ENCODE measurements at places on chromosomes 4 and X.

- no peak for DNase-seq
Measured at GRCh38 chrX:147736045-147736444, 175.7 kb upstream of the FMR1 start.

DNA sequence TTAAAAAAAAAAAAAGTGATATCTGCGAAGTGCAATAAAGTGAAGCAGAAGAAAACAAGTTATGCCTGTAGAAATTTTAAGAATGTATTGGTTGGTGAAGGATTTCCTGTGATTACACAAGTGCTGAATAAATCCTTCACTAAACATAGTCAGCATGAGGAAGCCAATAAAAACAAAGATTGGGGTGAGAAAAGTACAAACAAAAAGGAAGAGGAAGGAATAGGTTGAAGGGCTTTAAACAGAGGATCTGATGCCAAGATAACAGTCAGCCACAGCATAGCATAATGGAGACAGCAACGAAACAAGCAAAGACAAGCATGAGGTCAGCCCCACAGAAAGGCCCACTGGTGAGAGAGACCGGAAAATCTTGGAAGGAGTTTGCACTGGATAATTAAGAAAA lies 372.2 kb downstream of the ADAM29 start:
- no peak for DNase-seq

DNA sequence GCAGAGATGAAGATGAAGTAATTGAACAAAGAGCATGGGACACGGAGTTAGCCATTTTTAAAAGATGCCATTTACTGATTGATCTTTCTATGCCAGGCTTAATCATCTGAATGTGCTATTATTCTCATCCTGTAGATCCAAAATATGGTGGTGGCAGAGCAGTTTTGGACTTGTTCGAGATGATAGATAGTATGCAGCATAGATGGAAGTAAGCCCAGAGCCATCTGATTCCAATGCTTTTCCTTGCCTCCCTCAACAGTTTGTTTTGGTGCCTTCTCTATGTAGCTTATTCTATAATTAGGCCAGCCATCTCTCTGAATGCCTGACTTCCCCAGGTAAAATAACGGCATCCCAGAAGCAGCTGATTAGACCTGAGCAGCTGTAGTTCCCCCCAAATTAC lies 152.6 kb upstream of the CLNK start:
- no peak for DNase-seq

- no peak for DNase-seq
Measured at GRCh38 chr4:105548483-105548882, 3.9 kb upstream of the ARHGEF38 start.

GRCh38 chr4:19739101-19739651 lies 512.5 kb upstream of the SLIT2 start:
- DNase-seq: no peak

GRCh38 chrX:25029288-25029825 lies 13.6 kb upstream of the ARX start:
- DNase-seq: no peak

GRCh38 chr4:141416219-141416618 lies 195.5 kb downstream of the ZNF330 start:
- DNase-seq: no peak

DNA sequence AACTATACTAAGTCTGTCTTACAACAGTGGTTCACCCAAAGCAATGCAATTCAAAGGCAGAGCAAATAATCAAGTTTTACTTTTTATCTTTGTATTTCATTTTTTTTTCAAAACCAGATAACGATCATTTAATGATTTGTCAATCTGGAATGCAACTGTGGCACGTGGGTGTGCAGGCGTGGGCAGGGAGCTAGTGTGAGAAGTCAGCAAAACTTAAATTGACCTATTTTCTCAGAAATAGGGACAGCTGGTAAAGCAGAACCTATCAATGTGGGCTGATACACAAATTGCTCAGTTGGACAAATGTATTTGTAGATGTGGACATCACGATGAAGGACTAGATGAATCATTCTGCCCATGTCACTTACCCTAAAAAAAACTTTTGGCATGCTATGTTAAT lies 105.6 kb downstream of the CBLL2 start:
- DNase-seq: no peak

GRCh38 chr4:2243681-2244380 lies 1.9 kb upstream of the HAUS3 start:
- no peak for DNase-seq

DNA sequence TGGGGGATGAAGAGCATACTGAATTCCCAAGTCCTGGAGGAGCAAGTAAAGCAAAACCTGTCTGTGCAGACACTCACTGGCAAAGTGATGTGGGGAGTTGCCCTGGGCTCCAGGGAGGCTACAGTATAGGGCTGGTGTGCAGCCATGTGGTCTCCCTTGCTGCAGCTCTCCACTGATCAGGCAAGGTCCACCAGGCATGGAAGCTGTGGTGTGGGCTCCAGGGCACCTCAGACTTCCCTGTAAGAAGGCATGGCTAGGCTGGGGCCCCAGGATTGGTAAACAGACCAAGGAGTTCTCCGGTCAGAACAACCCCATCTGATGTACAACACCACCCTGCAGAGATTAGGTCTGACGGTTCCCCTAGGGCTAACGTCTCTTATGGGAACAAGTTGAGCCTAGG lies 241.9 kb upstream of the NDST4 start:
- DNase-seq: no peak

DNA sequence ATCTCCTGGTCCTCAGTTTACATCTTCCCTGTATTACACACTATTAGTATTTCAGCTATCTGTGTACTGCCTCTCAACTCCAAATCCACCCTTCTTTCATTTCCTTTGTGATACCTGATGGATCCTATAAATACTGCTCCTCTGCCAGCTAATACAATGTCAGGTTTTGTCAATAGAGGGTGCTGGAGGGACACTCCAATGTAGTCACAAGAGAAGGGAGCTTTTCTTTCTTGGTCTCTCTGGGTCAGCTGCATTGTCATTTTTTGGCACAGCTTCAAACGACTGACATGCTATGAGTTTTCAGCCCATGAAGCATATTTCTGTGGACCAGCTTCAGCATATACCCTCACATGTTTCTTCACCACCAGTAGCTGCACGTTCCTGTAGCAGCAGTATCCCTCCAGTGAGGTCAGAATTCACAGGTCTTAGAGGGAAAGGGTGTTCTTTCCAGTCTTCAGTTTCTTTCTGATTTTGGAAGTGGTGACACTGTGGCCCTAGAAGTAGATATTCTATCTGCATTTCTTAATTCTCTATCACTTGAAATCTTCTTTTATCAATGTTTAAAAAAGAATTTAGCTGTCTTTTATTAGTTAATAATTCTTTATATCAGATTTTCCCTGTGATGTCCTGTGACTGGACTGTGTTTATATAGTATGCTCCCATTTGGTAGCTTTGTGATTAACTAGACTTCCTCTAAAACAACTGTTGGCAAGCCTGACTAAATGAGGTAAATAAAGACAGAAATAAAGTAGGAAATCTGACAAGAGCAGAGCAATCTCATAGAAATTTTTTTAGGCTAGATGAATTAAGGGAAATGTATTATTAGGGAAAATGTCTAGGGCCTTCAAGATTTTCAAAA lies 60.6 kb downstream of the GABRA2 start:
- peak; percentile 56 for DNase-seq

- no peak for DNase-seq
Measured at GRCh38 chr4:48184882-48185281, 50.8 kb upstream of the TXK start.

- DNase-seq: no peak
Measured at GRCh38 chr4:41661442-41662076, 87.0 kb downstream of the PHOX2B start.

DNA sequence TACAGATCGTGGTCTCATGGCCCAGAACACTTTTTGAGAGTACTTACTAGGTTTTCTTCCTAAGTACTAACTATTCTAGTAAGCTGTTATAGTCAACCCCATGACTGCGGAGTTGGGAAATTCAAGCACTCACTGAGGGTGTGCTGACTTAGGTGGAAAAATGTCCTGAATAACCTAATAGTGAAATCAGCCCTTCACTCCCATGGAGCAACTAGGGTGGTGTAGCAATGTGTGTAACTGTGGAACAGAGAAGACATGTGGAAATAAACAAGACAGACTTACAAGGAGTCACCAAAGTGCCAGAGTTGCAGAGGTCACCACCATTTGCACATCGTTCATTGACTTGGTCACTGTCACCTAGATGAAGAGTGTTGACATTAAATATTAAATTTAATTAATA lies 12.1 kb upstream of the VSIG4 start:
- no peak for DNase-seq

- no peak for DNase-seq
Measured at GRCh38 chrX:27597508-27597907, 7.4 kb downstream of the DCAF8L2 start.

- DNase-seq: no peak
Measured at GRCh38 chrX:14529290-14529989, at the start of gene GLRA2. GLRA2 (plus strand) TSS chrX:14529536; CDS start chrX:14530058, 522 bp downstream.

- DNase-seq: no peak
Measured at GRCh38 chrX:114930227-114930626, 87.2 kb downstream of the IL13RA2 start.

DNA sequence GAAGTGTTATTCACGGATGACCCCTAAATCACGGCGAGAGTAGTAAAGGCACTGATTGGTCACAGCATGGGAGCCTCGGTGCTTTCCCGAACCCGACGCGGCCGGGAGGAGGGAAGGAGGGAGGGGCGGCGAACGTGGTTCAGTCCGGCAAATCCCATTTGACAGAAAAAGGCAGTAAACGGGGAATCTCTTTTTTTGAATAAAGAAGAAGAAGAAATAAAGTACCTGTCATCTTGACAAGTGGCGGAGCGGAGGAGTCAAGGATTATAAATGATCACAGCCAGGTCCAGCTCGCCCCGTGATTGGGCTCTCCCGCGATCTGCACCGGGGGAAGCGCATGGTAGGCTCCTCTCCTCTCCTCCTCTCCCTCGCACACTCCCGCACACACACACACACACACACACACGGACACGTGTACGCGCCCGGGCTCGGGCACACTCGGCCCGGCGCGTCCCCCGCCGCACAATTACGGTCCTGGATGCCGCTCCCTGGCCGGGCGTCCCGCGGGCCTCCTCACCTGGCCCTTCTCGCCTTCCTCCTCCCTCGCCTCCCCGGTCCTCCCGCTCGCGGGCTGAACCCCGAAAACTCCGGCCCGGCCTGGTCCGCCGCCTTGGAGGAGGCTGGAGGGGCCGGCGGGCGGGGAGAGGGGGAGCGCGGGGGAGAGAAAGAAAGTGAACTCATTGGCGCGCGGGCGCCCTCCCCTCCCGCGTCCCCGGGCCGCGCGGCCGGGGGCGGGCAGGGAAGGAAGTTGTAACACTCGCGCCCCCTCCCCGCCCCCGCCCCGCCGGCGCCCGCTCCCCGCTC lies 99.2 kb upstream of the TENM3 start:
- no peak for DNase-seq

- no peak for DNase-seq
Measured at GRCh38 chr4:152820073-152820472, 40.3 kb downstream of the ARFIP1 start.

DNA sequence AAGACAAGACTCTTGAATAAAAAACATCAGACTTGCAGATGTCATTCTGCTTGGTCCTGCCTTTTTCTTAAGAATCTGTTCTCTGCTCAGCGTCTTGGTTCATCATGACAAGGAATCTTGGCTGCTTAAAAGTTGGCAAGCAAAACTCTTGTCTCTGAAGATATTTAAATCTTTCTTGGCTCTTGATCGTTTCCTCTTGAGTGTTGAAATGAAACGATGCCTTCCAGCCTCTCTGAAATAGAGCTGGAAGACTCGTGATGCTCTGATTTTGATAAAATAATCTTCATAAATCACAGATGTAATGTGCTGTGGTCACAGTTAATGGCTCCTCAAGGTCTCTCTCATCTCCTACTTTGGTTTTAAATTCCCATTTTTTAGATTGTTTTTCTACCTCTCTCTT lies 39.9 kb upstream of the TMEM192 start:
- DNase-seq: no peak

DNA sequence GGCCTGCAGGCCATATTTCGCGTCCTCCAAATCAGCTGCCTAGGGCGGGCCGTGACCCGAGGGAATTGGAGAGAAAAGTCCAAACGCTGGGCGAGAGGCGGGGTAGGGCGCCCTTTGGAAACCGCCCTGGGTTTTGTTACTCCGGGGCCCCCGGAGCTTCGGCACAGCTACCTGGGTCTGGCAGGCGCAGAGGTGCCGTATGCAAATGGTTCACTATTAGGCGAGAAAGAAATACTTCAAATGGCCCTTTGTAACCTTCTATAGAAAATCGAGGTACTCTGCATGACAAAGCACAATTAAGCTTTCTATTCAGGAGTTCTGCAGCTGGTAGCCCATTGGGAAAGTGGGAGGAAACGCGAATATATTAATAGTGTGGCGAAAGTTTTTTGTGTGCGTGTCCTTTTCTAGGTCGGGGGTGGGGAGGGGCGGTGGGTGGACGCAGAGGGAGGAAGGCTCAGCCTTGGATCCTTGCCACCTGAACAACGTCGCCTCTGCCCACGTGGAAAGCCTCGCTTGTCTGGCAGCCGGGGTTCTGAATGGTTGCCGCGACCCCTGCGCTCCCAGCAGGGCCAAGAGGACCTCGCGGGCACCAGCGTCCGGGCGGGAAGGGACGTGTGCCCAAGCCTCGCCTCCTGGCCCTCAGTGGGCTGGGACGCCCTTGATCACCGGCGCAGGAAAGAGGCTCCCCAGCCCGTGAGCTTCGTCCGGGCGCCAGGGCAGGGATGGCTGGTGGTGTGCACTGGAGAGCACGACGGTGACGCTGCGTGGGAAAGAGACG lies 9.5 kb downstream of the GSX2 start:
- no peak for DNase-seq

DNA sequence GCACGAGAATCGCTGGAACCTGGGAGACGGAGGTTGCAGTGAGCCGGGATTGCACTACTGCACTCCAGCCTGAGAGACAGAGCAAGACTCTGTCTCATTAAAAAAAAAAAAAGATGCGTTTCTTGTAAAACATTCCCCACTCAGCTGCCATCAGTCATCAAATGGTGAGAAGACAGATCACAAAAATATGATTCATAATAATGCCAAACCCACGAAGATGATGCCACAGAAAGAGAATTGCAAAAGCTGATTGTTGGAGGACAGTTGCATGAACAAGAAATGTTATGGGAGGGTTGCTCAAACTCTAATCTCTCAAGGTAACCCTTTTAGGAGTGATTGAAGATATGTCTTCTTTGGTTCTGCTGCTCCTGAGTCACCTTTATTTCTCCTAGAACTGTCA lies 21.4 kb upstream of the SMIM14 start:
- no peak for DNase-seq

DNA sequence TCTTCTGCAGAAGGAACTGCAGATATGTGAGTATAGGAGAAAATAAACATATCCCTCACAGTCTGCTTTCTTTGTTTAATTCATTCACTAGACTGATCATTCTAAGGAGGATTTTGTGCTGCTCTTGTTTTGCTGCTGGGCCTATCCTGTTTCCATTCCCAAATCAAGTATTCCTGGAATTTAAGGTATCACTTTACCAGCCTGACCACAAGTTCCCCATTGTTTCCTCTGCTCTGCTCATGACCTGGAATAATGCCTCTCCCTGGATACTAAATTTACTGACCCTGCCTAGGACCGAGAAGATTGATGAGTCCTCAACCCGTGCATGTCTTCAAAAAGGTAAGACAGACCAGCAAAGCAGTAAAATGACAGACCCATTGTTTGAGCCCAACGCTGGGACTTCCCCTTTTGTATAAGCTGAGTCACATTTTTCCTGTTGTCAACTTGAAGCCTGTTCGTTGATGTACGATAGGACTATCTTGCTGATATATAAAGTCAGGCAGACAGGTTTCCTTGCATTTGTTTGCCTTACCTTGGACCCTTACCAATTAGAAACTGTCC lies 85.5 kb upstream of the TET2 start:
- DNase-seq: no peak

- DNase-seq: no peak
Measured at GRCh38 chr4:108415389-108415788, 205.0 kb upstream of the RPL34 start.

GRCh38 chrX:37678574-37678973 lies 7.0 kb upstream of the XK start:
- DNase-seq: no peak

GRCh38 chrX:53481093-53481492 lies 46.9 kb upstream of the HSD17B10 start:
- no peak for DNase-seq
